ENCODE measurements at places on chromosomes 2 and 18.

DNA sequence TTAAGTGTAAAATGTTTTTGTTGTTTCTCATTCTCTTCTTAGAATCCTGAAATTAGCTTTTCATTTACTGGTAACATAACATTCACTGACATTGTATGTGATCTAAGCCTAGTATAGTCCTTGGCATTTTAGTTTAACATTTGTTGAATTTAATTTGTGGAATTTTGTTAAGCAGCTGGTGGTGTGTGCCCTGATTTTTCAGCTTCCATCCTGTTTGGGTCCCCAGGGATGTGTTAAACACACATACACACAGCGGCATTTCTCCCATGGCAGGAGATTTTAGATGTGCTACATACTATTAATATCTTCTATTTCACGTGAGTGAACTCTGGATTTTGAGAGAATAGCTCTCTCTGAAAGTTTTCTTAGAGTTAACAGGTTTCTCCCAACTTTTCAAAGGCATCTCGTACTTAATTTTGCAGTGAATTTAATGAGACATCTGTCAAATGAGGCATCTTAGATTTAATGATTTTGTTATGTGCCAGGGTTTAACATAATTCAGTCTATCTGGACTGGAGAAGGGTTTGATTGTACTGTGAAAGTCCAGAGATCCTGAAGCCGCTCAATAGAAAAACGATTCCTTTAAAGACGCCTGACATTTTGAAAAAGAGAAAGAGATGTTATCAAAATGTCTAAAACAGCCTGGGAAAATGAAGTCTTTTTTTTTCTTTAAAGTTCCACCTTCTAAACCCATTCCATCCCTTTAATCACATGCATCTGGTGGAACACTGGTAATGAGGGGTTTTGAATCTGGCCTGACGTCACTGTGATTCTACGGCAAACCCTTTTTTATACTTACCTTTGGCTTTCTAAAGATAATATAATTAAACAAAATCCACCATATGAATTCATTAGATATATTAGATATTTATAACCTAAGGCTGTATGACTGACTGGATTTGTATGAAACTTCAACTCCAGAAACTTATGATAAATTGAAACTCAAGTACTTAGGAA lies 6.8 kb downstream of the PHLPP1 start:
- DNase-seq = no peak

GRCh38 chr2:133871545-133872209 lies 303.4 kb upstream of the NCKAP5 start:
- no peak for DNase-seq

- DNase-seq = no peak
Measured at GRCh38 chr2:138502255-138503086, 901 bp downstream of the SPOPL start.

- no peak for DNase-seq
Measured at GRCh38 chr2:190657474-190658255, 8.8 kb downstream of the NAB1 start.

GRCh38 chr2:192190474-192190873 lies 4.3 kb downstream of the TMEFF2 start:
- DNase-seq = no peak

- DNase-seq = no peak
Measured at GRCh38 chr2:164898475-164898874, 56.9 kb downstream of the SLC38A11 start.

- DNase-seq = no peak
Measured at GRCh38 chr2:229027353-229028105, 243.6 kb downstream of the PID1 start.

GRCh38 chr2:3289526-3289925 lies 88.1 kb downstream of the EIPR1 start:
- no peak for DNase-seq

DNA sequence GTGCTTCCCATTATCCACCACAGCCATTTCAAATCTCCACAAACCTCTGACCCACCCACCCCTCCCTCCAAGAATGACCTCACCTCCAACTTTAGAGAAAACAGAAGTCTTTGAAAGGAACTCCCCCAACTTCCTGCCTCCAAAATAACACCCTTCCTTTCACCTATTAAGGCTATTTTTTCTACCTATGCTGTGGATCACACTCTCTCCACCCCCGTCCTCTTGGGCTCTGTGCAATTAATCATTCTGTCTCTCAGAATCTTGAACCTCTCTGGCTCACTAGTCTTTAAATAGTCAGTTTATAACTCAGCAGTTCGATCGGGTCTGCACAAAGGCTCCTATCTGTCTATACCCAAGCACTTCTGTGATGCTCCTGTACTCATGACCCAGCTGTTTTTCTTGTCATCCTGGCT lies 37.3 kb upstream of the XPO1 start:
- no peak for DNase-seq

GRCh38 chr2:127416506-127417001 lies 1.7 kb upstream of the PROC start:
- DNase-seq = no peak

DNA sequence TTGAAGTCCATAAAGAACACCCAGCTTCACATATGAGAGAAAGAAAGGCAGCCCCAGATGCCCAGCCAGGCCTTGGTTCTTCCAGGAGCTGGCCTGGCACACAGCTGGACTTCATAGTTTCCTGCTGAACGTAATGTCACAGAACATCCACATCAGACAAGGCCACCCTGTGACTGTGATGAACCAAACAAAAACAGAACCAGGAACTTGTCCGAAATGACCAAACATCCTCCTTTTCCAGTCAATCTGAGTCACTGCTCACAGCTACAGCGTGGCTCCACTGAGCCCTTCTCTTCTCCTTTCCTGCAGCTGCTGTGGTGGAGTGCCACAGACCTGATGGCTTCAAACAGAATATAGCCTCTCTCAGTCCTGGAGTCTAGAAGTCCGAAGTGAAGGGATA lies 45.4 kb upstream of the PAPOLG start:
- DNase-seq = no peak

GRCh38 chr2:49754381-49754780 lies 600.1 kb upstream of the FSHR start:
- DNase-seq = no peak

GRCh38 chr18:38747153-38747552 lies 1181.6 kb upstream of the CELF4 start:
- no peak for DNase-seq

GRCh38 chr2:73984203-73984921 lies at the start of gene TET3:
Gene TET3 (plus strand): TSS chr2:73984910. CDS start chr2:73986404, 1,494 bp downstream.
- DNase-seq = peak; percentile 71

- no peak for DNase-seq
Measured at GRCh38 chr2:217846321-217846743, 156.5 kb downstream of the TNS1 start.

DNA sequence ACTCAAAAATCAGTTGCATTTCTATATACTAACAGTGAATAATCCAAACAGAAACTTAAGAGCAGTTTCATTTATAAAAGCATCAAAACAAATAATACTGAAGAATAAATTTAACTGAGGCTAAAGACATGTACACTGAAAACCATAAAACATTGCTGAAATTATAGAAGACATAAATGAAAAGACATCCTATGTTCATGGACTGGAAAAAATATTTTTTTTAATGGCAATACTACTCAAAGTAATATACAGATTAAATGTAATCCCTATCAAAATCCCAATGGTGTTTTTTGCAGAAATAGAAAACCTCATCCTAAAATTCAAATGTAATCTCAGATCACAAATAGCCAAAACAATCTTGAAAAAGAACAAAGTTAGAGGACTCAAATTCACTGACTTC lies 28.6 kb downstream of the ROCK1 start:
- DNase-seq = no peak

DNA sequence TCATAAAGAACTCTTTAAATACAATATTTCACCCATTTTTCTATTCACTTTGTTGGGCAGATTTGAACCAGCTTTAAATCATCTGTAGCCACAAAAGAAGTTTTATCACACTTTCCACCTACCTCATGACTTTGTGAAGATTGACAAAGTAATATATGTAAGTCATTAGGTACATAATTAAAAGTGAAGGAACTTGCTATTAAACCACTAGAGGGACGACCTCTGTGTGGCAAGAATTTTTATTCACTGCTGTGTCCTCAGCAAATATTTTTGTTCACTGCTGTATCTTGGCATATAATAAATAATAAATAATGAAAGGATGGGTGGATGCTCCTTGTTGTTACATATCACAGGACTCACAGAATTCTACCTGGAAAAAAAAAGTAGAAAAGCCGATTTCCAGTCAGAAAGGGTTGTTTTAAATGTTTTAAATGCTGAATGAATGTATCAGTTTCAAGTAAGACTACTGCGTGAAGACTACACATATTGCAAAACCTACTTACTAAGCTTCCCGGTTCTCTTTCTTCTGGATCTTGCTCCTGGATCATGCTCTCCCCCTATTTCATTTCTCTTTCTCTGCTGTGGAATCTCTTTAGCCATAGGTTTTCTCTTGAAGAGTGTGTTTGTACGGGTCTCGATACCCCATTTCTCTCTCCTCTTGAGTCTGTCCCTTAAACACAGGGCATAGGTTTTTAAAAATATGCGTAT lies 44.8 kb downstream of the KCMF1 start:
- DNase-seq = no peak

DNA sequence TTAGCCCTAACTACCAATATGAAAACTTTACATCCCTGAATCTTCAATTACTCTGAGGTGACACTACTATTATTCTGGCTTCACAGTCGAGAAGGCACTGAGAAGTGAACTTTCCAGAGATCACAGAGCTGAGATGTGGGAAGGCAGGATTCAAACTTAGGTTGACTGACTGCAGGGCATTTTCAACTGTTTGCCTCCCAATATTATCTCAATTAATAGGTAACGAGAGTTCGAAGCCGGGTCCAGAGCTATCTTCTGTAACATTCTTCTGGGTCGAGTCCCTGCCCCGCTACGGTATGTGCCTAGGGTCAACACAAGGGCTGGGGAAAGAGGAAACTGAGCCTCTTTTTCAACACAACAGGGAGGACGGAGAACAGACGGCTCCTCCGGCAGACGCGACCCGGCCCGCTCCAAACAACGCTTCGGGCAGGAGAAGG lies 740 bp downstream of the CHMP3 start:
- DNase-seq = no peak

DNA sequence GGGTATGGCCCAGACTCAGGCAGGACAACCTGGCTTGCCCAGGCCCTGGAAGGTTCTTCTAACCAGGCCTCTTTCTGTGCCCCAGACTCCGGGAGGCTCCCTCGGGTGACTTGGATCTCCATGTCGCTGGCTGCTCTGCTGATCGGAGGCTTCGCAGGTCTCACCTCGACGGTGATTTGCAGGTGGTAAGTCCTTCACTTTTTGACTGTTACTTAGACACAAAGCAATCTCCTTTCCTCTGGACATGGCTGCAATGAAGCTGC lies 103.5 kb downstream of the TPO start:
- no peak for DNase-seq

- no peak for DNase-seq
Measured at GRCh38 chr2:231361701-231362554, 33.6 kb upstream of the B3GNT7 start.

DNA sequence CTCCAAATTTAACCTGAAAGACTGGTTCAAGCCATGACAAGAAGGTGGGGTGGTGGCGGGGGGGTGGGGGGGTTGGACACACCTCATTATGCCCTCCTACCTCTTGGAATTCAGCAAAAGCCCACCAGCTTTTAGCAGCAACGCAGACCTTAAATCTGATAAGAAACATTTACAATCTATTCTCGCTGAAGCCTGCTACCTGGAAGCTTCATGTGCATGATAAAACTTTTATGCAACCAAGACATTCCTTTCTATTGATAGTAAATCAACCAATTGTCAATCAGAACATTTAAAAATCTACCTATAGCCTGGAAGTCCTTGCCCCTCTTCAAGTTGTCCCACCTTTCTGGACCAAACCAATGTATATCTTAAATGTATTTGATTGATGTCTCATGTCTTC lies 113.6 kb upstream of the FAM98A start:
- DNase-seq = no peak

DNA sequence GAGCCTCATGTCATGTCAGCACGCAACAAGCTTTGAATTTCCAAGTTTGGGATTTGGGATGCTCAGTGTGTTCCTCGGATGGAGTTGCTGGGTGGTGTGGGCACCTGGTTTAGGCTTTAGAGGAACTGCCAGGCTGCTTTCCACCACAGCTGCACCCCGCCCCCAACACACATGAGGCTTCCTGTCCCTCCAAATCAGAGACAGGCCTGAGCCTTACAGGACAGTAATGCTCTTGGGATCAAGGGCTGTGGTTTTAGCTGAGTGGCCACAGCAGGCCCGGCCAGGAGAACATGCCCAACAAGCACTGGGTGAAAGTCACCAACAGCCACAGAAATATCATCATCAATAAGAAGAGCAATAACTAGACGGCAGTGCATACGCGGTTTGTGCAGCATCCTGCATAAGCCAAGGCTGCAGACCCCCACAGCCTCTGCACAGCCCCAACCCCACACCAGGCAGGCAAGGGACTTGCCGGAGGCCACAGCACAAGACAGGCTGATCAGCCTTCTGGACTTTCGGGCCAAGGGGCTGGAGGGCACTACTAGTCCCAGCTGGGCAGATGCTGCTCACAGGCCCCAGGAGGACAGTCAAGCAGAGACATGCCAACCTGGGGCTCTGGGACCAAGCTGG lies 29.7 kb upstream of the GPC1 start:
- no peak for DNase-seq

DNA sequence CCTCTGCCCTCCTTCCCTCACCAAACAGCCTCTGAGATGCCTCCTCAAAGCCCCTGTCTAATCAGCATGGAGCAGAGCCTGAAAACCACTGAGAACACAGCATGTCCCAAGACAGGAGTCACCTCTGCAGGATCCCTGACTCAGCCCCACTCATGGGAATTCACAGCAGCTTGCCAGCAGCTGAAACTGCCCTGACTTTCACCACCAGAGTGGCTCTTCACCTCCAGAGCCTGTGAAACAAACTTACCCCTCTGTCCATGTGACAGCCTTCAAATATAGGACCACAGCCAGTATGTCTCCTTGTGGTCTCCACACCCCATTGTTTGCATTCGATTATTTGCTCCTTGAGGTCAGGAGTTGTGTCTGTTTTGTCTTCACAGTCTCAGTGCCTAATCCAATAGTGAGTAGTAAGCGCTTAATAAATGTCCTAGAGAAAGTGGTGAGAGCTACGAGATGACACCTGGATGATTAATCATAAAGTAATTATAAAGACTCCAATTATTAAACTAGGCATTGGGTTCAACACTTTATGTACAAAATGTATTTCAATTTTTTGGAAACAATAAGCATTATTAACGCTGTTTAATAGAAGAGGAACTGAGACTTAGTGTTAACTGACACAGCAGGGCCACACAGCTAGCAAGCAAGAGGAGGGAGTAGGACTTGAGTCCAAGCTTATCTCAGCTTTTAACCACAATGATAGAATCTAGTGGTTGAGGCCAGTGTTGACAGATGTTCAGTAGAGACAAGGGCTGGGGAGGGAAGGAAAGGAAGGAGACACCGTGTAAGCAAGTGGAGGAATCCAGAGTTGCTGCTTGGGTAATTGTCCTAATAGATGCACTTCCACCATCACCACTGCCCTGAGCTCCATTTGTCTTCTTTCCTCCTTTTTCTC lies 358.7 kb upstream of the TNP1 start:
- DNase-seq = no peak
